ENCODE measurements at places on chromosomes 5 and 9. TPM values are rescaled to one million over a fixed set of nuclear protein-coding genes. Genes with fewer than 3 reads are reported as not detected.

Gene EDIL3
- total RNA-seq = 246 TPM

Gene TAF9
- total RNA-seq = 54.5 TPM

DNA sequence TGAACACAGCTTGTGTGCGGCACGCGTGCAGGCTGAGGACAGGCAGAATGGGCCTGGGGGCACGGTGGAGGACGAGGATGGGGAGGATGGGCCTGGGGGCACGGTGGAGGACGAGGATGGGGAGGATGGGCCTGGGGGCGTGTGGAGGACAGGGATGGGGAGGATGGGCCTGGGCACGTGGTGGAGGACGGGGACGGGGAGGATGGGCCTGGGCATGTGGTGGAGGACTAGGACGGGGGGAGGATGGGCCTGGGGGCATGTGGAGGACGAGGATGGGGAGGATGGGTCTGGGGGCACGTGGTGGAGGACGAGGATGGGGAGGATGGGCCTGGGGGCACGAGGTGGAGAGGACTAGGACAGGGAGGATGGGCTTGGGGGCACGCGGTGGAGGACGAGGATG, 22.0 kb downstream of the FBXW5 start:
- DNase-seq = no peak
- no peak overlapping the region for H3K27ac ChIP-seq

DNA sequence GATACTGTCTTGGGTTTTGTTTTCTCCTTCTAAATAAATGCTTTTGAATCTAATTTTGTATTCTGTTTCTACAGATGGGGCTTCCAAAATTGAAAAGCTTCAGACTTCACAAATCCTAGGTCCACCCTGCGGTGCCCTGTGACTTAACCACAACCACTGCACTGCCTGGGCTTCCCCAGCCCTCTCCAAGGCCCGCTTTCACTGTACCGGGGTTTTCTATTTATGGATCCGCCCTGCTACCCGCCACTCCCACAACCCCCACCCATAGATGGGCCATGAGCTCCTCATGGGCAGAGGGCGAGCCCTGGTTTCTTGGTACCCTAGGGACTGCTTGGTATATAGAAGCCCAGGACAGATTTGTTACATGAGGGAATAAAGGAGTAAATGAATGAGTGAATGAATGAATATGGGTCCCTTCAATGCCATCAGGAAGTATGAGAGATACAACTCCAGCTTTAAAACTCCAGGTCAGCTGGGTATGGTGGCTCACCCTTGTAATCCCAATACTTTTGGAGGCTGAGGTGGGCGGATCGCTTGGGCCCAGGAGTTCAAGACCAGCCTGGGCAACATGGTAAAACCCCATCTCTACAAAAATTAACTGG, 39.8 kb upstream of the NEK6 start:
- no peak for DNase-seq
- H3K36me3 ChIP-seq = no peaks in the 10 kb centered on the region
- H3K27me3 ChIP-seq = no peaks in the 10 kb centered on the region
- H3K27ac ChIP-seq = no peak overlapping the region
- peaks cover 51% of the 10 kb centered on the region for H3K4me1 ChIP-seq

- no peak overlapping the region for H3K27ac ChIP-seq
- no peaks in the 10 kb centered on the region for H3K36me3 ChIP-seq
- DNase-seq = no peak
- H3K4me1 ChIP-seq = no peaks in the 10 kb centered on the region
- no peak overlapping the region for H3K4me3 ChIP-seq
These were observed 19.8 kb downstream of the CDO1 start for GRCh38 chr5:115796656-115797055.

All from spinal cord (tissue), 10 donors.